ENCODE measurements at places on chromosomes 11 and 22. TPM values are rescaled to one million over a fixed set of nuclear protein-coding genes. Genes with fewer than 3 reads are reported as not detected.

DNA sequence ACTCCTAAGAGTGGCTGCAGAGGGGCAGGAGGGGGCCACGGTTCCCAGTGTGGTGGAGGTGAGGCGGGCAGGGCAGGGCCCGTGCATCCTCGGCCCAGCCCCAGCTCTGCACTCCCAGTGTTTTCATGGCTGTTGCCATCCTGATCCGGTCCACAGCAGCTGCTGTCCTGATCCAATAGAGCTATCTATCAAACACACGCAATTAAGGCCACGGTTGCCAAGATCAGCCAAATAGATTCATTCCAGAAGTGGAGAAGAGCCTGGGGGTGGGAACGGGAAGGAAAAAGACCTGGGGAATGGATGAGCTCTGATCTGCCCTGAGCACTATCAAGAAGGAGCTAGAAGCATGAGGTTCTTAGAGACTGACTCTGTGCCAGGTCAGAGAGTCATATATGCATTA lies 160.9 kb upstream of the SYT13 start:
- DNase-seq: no peak

DNA sequence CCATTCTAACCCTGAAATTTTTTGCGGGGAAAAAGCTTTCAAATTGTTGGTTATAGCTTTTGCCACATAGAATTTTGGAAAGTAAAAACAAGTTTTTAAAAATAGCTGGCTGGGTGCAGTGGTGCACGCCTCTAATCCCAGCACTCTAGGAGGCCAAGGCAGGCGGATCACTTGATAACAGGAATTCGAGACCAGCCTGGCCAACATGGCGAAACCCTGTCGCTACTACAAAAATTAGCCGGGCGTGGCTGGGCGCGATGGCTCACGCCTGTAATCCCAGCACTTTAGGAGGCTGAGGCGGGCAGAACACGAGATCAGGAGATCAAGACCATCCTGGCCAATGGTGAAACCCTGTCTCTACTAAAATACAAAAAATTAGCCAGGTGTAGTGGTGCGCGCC lies 54.9 kb downstream of the TNRC6B start:
- no peak for DNase-seq

- DNase-seq: no peak
These were observed 515.1 kb downstream of the CNTN5 start for GRCh38 chr11:99535819-99536218.

DNA sequence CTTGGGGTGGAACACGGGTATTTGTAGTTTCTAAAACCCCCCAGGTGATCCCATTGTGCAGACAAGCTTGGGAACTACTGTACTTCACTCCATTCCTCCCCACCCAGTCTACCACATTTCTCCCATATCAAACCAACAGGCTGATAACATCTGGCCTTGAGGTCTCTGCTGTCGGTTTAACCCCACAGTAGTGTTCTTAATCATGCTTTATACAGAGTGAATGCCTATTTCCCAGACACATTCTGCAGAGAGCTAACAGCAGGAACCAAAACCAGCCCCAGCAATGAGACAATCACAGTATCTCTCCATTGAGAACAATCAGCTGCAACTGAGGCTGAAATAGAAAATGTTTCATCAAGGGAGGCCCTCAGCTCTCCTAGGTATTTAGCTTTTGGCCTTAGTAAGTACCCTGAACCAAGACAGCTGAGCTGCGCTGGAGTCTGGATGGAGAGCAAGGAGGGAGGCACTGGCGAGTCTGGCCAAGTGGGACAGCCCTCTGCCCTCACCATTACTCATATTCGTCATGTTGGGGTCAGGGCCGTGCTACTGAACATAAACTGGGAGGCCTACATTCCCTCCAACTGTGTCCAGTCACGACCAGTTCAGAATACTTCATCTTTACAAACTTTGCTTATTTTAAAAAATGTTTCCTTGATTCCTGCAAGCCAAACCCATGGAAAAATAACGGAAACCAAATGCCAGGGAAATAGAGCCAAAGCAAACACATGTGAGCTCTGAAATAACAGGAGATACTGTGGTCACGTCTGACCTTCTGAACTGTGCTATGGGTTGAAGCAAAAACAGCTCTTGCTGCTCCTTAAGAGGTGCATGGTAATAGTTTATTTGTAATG lies 81.0 kb downstream of the CCDC34 start:
- DNase-seq: no peak

DNA sequence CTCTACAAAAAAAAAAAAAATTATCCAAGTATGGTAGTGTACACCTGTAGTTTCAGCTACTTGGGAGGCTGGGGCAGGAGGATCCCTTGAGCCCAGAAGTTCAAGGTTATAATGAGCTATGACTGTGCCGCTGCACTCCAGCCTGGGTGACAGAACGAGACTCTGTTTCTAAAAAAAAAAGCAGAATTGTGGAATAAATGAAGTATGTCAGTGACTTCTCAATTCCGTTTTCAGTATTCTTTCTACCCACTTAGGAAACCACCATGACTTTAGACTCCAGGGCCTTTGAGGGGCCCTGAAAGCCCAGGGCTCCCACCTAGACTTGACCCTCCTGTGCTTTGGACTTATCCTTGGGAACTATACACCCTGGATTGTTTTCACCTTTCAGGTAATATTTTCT lies 6.5 kb upstream of the NUP160 start:
- DNase-seq: no peak

GRCh38 chr11:69153661-69154060 lies 2.1 kb upstream of the SMIM38 start:
- no peak for DNase-seq

- no peak for DNase-seq
These were observed 17.1 kb upstream of the APLP2 start for GRCh38 chr11:130052567-130052966.

DNA sequence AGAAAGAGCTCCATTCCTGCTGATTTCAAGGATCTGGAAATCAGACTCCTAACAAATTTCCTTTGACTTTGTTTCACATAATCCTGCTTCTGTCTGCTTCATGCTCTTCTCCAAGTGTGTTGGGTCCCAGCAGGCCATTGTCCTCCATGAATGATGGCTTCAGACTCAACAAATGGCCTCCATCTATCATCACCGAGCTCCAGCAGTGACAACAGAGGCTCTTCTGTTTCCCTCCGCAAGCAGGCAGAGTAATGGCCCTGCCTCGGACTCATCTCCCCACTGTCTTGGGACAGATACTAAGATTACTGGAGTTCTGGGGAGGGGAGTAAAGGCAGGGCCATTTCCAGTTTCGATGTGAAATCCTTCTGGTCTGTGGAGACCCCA lies 127.3 kb downstream of the TENM4 start:
- DNase-seq: no peak

The ZNF280B gene
- 0.31 TPM for total RNA-seq

The SHANK3 gene
- 3.3 TPM for total RNA-seq

The KDM4E gene
- not detected for total RNA-seq

The BIK gene
- total RNA-seq: not detected

DNA sequence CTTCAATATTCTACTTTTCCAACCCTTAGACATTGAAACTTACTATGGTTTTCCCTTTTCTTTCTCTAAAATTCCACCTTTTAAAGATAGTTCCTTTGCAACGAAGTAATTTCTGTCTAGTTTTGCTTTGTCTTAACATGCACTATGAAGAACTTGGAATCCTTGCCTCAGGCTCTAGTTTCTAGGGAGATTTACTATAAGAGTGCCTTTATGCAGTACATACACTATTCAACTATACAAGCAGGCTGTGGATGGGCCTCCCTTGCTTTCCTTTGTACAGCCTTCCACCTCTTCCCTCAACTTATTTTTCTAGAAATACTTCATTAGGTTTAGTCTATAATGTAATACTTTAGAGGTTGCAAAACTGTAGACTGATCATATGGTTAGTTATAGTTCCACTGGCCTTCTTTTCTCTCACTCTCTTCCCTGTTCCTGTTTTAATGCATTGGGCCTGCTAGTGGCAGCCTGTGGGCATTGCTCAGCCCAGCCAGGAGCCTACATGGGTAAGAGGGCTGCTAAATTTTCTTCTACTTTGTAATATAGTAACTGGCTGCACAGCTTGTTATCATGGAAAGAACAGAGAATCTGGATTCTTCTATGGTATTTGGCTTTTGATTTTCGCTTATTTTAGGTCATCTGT lies 100.2 kb downstream of the C11orf87 start:
- no peak for DNase-seq

DNA sequence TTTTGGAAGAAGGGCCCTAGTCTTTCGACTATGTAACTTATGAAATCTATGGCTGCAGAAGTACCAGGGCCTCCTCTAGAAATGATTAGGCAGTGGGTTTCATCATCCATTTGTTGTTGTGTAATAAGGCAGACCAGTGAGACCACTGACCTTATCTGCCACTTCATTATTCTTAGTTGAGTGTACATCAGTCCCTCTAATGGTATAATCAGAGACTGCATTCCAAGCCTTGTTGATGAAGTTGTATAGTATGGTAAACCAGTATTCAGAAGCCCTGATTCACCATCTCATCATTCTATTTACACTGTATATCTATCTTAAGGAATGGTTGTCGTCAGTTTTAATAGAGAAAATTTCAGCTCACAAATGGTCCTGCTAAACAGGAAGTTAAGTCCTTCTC lies 32.2 kb upstream of the GRIA4 start:
- DNase-seq: no peak

DNA sequence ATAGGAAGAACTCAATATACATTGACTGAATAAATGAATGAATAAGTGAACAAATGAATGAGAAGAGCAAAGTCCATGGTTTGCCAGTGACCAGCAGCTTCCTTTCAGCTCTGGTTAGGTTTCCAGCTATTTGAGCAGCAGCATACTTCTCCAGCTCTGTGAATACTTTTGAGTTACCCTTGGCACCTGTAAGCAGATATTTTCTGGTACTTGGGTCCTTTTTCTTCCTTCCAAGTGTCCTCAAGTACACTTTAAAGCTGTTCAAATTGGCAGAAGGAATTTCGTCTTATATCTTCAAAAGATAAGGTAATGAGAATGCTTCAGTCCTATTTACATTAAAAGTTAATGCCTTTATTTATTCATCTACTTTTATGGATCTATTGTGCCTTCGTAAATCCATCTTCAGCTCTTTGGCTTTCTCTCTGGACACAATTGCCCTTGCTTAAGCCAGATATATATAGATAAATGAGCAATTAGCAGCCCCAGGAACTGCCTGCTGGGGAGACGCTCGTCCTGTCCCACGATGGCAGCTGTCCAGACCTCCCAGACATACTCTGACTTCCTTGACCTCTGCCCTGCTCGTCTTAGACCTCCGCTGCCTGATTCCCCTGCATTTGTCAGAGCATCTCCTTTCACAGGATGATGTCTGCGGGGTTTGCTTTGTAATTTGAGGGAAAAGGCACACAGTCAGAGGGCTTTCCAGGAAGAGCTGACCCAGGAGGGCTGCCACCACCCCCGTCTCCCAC lies 926.3 kb downstream of the OPCML start:
- no peak for DNase-seq

DNA sequence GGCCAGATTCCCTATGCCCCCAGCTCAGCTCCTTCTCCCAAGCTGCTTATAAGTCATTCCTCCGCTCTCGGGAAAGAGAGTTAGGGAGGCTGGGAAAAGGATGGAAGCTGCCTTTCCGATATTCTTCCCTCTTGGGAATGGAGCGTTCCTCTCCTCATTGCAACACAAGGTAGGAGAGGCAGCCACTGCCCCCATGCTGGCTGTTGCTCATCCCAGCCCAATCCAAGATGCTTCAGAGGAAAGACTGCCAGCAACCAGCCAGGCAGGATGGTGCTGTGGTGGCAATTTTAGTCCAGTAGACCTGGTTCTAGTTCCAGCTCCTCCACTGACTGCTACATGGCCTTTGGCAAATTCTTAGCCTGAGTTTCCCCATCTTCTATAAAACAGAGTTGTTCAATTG lies 13.7 kb upstream of the C11orf96 start:
- DNase-seq: no peak

DNA sequence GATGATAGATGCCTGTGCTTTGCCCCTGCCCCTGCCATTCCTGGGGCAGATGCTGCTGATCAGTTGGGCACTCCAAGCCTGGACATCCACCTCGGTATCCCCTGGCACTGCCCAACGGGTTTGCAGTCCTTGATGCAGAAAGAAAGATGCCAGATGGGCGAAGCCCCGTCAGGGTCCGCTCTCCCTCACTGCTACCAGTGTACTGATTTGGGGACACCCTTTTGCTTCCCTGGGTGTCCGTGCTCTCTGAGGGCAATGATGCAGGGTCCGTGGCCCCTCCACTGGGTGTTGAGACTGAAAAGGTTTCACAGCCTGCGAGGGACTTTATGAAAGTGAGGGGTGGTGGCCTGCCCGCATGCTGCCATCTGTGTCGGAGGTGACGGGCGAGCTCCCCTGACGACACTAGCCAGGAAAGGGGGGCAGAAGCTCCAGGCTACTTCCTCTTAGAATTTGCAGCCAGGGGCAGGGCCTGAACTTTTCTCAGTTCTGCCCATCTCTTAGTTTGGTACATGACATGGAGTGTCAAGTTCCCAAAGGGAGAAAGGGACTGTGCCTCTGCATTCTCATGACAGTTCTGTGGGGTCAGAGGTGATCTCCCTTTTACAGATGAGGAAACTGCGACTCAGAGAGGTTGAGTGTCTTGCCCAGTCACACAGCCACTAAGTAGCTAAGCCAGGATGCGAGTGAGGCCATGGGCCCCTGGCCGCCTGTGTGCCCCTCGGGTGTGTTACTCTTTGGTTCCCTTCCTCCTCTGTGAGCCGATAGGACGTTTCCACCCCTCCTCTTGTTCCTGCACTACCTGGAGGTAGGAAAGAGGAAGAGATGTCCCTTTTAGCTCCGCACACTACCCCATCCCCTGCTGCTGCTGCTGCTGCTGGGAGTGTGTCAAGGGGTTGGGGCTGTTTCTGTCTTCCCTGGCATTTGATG lies 96.6 kb downstream of the BCR start:
- DNase-seq: no peak

The PHLDA2 gene
- total RNA-seq: 3.8 TPM

The OR8A1 gene
- not detected for total RNA-seq

The ZNF215 gene
- 1.9 TPM for total RNA-seq

DNA sequence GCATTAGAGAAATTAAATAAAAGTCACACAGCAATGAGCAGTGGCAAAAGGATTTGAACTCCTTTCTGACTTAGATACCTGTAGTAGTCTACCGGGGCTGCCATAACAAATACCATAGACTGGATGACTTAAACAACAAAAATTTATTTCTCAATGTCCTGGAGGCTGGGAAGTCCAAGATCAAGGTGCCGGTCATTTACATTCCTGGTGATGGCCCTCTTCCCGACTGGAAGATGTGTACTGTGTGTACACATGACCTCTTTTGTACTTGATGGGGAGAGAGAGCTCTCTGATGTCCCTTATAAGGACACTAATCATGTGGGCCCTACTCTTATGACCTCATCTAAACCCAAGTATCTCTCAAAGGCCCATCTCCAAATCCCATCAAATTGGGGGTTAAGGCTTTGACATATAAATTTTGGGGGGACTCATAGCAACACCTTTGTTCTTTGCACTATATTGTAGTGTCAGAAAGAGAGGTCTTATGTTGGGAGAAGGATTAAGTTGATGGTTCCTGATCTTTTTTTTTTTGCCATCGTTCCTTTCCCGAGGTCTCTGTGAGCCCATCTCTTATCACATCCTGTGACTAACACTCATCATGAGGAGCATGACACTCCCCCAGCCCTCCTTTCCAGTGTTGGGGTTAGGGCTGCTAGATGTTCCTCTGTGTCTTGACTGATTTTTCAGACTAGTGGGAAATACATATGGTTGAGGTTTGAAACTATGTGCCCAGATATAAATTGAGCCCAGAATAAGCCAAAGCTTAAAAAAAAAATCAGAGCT lies 104.3 kb downstream of the TRAF6 start:
- no peak for DNase-seq

The LRRC74B gene
- total RNA-seq: not detected

The AIFM3 gene
- 1.4 TPM for total RNA-seq

GRCh38 chr11:66563832-66564231 lies 4.6 kb downstream of the CTSF start:
- no peak for DNase-seq

The SPDYC gene
- total RNA-seq: not detected

GRCh38 chr11:114288136-114288535 lies 8.1 kb upstream of the NNMT start:
- DNase-seq: no peak

The SLC22A8 gene
- not detected for total RNA-seq
